ENCODE measurements at places on chromosomes 1 and 21. TPM values are rescaled to one million over a fixed set of nuclear protein-coding genes. Genes with fewer than 3 reads are reported as not detected.

- no peak overlapping the region for H3K4me3 ChIP-seq
- H3K27me3 ChIP-seq = no peaks in the 10 kb centered on the region
- H3K27ac ChIP-seq = no peak overlapping the region
- peaks cover 11% of the 10 kb centered on the region for H3K4me1 ChIP-seq
Measured at GRCh38 chr1:52679048-52679447, 19.1 kb downstream of the COA7 start.

DNA sequence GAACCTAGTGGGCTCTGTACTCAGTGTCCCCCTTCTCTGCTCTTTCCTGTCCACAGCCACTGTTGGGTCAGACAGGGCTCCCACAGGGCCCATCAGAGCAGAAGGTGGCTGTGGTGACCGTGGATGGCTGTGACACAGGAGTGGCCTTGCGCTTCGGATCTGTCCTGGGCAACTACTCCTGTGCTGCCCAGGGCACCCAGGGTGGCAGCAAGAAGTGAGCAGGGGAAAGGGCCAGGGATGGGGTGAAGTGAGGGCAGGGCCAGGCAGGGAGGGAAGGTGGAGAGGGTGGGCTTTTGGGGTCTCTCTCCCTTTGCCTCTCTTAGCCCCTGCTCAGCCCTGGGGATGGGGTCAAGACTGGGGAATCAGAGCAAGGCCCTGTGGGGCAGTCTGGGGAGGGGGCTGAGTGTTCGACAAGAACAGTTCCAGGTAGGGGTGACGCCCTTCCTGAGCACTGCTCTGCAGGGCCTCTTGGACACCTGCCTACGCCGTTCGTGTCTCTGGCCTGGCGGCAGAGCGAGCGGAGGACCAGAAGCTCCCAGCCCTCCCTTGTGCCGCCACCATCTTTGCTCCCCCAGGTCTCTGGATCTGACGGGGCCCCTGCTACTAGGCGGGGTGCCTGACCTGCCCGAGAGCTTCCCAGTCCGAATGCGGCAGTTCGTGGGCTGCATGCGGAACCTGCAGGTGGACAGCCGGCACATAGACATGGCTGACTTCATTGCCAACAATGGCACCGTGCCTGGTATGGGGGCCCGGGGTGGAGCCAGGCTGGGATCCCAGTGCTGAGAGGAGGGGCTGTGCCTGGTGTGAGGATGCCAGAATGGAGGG lies 13.1 kb downstream of the CELSR2 start:
- H3K4me1 ChIP-seq = peaks cover 2% of the 10 kb centered on the region
- no peaks in the 10 kb centered on the region for H3K36me3 ChIP-seq
- no peak for DNase-seq
- H3K4me3 ChIP-seq = no peak overlapping the region
- no peaks in the 10 kb centered on the region for H3K27me3 ChIP-seq

DNA sequence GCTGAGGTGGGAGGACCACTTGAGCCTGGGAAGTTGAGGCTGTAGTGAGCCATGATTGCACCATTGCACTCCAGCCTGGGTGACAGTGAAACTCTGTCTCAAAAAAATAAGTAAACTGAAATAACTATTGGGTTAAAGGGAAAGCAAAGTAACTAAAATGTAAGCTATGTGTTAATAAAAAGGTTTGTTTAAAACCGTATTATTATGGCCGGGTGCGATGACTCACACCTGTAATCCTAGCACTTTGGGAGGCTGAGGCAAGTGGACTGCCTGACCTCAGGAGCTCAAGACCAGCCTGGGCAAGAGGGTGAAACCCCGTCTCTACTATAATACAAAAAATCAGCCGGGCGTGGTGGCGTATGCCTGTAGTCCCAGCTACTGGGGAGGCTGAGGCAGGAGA lies 27.0 kb downstream of the NVL start:
- no peak for DNase-seq
- peak overlapping the region; percentile 65 for H3K27ac ChIP-seq
- no peak overlapping the region for H3K4me3 ChIP-seq

- H3K27ac ChIP-seq = no peak overlapping the region
- no peak for DNase-seq
- H3K4me3 ChIP-seq = no peak overlapping the region
- no peaks in the 10 kb centered on the region for H3K4me1 ChIP-seq
Measured at GRCh38 chr1:77866296-77866695, 22.1 kb upstream of the NEXN start.

The NPHS2 gene
- not detected for total RNA-seq
